Stimulated activated CD4-positive, alpha-beta T cell treated with anti-CD3 and anti-CD28 coated beads, Interleukin-1b, Interleukin-23, amount 100 ng/mL, for 1 hour (primary cell): ENCODE measurements at places on chromosomes 4 and X.

DNA sequence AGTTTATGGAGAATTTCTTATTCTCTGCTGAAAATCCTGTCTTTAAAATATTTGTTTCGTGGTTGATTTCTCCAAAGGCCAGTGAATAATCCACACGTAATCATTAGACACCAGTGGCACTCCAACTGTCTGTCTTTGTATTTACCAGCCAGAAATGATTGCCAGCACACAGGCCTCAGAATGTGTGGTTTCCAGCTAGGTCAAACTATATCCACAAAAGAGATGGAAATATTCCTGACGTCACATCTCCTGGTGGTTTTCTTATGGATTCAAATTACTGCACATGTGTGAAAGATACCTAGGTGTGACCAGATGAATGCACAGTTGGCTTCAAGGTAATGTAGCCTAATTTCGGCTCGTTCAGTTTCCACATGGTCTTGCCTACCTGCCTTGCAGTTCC lies 27.2 kb upstream of the TENM3 start:
- DNase-seq, result no peak

- no peak for DNase-seq
Measured at GRCh38 chr4:78293821-78294301, 236.7 kb downstream of the FRAS1 start.

GRCh38 chrX:109863811-109864210 lies 130.8 kb upstream of the ACSL4 start:
- DNase-seq, result no peak

DNA sequence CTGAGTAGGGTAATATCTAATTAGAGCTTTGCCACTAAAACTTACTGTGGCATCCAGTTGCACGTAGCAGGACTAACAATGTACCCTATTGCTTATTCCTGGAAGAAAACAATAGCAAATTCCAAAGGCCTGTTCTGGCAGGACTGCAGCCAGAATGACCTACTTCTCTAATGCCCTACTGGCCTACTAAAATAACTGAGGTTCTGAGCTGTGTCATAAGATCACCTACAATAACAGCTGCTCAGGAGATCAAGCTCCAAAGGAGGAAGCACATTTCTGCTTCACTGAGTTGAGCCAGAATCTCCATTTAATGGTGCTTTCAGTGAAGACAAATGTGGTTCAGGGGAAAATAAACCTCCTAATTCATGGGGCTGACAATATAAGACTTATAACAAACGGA lies 42.2 kb upstream of the CXCL8 start:
- DNase-seq, result no peak

- DNase-seq, result no peak
Measured at GRCh38 chr4:184442314-184442635, 32.1 kb downstream of the IRF2 start.
